ENCODE measurements at places on chromosomes 11 and 22.

DNA sequence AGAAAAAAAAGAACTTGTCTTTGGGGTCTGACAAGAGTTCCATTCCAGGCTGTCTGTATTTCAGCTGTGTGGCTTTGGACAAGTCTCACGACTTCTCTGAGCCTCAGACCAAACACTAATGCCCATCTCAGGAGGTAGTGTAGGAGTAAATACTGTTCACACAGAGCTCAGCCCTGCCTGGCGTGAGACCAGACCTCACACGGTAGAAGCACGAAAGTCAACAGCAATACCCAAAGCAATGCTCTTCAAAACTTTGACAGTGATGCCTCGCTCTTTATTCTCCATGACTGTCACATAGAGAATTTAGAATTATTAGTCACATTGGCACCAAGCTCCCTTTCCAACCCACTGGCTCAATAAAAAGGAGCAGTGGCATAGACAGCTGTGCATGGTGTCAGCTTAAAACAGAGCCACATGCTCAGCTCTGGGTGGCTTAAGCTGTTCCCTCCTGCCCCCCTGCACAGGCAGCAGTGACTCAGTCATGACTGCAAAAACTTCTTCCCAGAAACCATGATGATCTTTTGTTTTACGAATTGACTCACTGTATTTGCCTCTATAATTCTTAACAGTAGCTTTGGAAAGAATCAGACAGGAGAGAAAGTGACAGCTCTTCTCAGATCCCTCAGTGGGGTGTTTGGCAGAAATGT is 74.0 kb upstream of the PHF21B start:
- no peak for DNase-seq

GRCh38 chr11:35235936-35236666 is 97.1 kb downstream of the CD44 start:
- no peak for DNase-seq

GRCh38 chr11:128669506-128670270 is 24.2 kb upstream of the FLI1 start:
- DNase-seq = no peak

DNA sequence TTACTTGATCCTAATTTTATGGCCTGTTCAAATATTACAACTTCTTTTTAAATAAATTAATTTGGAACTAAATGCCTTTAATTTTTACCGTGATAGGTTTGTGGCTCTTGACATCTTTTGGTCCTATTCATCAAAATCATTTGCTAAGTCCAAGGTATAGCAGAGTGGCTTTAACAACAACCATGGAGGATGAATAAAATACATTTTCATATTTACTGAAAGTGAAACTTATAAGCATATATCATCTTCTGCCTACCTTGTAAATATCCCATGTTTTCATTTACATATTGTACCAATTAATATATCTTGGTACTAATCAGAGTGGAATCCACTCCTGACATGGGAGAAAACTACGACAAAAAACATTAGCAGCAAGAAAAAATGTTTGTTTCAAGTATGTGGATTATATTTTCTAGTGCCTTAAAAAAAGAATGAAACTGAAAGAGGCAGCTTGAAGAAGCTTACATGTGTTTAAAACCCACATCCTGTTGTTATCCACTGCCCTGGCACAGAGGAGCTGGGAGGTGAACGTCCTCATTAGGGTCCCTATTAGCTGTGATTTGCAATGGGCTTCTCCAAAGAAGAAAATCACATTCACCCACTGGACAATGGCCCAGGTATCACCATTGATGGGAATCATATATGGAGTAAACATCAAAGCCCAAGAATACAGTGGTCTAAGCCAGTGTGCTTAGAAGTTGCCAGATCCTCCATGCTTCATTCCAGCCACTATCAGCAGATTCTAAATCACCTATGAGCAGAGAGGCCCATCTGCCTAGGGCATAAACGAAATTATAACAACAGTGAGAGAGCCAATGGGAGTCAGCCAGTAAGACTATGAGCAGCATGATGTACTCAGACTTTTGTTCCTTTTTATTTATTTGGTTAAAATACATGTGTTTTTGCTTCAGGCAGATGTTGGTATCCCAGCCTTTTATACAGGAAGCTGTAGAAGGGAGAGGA is 84.7 kb downstream of the MAML2 start:
- DNase-seq = peak; percentile 78

DNA sequence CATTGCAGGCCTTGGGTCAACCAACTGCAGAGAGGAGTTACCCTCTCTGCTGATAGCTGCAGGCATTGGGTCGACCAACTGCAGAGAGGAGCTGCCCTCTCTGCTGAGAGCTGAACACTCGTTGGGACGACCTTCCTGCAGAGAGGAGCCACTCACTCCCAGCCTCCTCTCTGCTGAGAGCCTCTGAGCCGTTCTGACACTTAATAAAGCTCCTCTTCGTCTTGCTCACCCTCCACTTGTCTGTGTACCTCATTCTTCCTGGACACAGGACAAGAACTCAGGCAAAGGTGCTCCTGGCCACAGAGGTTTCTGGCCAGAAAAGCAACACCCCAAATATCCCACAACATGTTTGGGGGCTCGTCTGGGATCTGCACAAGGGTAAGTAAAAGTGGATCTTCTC is 7.5 kb upstream of the PKP3 start:
- no peak for DNase-seq

Measured in MM.1S (cell line).